ENCODE measurements at places on chromosomes 5 and 9.

- DNase-seq, result no peak
Measured at GRCh38 chr9:2241461-2241835, 226.3 kb downstream of the SMARCA2 start.

GRCh38 chr5:84381502-84382362 is 2.9 kb downstream of the EDIL3 start:
- DNase-seq, result no peak

DNA sequence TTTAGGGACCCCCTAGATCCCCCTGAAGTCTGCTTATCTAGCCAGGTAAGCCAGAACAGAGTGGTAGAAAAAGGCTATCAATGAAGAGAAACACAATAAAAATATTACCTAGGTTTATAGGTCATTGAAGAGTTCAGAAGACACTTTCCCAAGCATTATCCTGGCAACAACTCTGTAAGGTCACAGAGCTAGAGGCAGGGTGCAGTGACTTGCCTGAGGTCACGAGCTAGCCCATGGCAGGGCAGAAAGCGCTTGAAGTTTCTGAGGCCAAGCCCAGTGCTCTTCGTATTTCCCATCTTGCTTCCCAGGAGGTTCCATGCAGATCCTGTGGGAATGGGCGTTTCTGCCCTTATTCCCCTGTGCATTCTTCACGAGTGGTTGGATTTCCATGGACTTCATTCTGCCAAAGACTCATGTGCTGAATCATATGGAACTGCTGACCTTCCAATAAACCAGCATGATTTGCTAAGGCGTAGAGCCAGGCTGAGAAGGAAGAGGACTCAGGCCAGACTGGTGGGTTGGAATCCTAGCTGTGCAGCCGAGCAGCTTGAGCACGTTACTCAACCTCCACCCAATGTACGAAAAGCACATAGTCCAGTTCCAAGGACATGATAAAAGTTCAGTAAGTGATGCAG is 22.1 kb downstream of the TRMO start:
- no peak for DNase-seq

- DNase-seq, result no peak
Measured at GRCh38 chr5:124444147-124444775, 302.2 kb downstream of the ZNF608 start.

DNA sequence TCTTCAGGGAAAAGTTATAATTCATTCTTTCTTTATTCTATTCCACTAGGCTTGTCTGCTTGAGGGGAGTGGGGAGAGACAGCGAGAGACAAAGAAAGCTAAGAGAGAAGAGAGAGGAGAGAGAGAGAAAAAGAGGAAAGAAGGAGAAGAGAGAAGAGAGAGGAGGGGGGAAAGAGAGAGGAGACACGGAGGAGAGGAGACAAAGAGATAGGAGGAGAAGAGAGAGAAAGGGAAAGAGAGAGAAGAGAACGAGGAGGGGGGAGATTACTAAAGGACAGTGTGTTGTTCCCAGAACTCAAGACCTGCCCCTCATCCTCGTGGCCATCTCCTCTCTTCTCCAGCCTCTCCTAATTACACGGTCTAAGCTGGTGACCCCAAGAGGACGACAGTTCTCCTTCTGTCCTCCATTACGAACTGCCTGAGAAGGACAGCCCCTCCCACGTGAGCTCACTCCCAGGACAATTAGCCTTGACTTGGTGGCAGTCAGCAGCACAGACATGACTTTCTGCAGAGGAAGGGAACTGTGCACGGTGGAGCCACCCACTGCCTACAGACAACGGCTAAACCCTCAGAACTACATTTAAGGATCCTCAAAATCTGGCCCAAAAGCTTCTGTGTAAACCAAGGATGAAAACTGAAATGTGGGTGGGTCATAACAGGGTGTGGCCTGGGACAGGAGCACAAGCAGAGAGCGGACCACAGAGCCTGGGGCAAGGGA is 99.1 kb downstream of the COL23A1 start:
- DNase-seq, result no peak

- DNase-seq, result no peak
Measured at GRCh38 chr5:58266402-58266801, 193.5 kb downstream of the PLK2 start.

- peak; percentile 27 for DNase-seq
Measured at GRCh38 chr9:129626625-129627284, 792 bp downstream of the NTMT1 start.

- DNase-seq, result no peak
Measured at GRCh38 chr5:170469414-170469813, 34.4 kb upstream of the KCNIP1 start.

- no peak for DNase-seq
Measured at GRCh38 chr9:14107495-14107894, 206.4 kb downstream of the NFIB start.

- no peak for DNase-seq
Measured at GRCh38 chr9:14133394-14133793, 180.5 kb downstream of the NFIB start.

DNA sequence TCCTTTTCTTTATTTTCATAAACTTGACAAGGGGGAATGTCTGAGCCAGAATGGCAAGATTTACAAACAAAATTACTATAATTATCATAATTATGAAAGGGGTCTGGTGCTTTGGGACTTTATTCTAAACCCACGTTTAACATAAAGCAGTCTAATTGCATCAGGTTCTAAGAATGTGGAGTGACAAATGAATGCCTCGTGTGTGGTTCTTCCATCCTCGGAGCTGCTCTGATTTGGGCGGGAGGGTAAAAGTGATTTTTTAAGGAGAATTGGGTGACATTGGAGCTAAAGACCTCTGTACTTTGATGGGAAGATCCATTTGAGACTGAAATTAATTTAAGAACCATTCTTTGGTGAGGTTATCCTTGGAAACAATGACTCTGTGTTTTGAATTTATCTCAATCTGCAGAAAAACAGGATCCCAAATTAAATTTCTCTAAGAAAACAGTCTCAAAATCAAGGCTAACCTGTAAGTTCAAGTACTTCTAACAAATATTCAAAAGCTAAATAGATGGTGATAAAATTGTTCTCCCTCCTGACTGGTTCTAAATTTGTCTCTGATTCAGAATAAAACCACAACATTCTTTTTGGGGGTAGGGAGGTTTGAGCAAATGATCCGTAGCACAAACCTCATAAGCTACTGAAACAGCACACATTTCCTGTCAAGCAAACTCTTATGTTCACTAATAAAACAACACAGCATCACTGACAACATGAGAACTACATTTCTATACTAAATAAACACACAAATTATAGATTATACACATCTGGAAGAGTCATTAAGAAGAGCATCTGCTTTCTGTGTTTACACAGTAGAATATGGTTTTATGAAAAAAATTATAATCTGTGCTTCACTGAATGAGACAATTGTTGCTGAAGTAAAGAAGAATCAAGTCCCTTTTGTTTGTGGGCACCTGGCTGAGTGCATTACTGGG is 85.5 kb downstream of the DCP2 start:
- DNase-seq, result no peak

- no peak for DNase-seq
Measured at GRCh38 chr5:7650755-7651154, 200.2 kb downstream of the CFAP90 start.

Data from effector CD4-positive, alpha-beta T cell (primary cell).